Esophagus squamous epithelium (tissue), 5 donors: ENCODE measurements at places on chromosomes 2 and 18.

- DNase-seq = no peak
These were observed 90.1 kb upstream of the KLF7 start for GRCh38 chr2:207255565-207256470.

DNA sequence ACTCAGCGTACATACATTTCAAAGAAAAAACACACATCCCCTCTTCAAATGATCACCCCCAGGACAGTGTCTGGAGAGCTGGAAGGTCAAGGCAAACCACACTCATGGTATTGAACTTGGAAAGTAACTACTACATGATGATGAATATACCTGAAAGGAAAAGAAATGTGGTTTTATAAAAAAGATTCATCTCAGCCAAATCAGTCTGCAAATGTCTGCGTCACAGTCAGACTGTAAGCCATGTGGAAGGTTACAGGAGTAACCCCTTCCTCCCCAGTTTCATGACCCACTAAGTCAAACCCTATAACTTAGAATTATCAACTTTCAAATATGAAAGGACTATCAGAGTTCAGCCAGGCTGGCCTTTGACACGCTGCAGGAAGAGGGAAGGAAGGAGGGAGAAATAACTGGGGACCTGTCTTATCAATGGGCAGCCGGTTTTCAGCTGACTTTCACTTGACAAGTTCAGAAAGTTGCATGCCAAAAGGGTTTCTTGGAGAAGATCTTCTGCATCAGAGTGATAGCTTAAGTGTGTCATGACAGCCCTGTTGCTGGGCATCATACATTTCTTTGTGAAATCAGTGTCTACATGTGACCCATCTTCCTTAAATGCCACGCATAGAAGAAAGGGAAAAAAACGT lies 7.0 kb upstream of the BMP10 start:
- no peak for DNase-seq

DNA sequence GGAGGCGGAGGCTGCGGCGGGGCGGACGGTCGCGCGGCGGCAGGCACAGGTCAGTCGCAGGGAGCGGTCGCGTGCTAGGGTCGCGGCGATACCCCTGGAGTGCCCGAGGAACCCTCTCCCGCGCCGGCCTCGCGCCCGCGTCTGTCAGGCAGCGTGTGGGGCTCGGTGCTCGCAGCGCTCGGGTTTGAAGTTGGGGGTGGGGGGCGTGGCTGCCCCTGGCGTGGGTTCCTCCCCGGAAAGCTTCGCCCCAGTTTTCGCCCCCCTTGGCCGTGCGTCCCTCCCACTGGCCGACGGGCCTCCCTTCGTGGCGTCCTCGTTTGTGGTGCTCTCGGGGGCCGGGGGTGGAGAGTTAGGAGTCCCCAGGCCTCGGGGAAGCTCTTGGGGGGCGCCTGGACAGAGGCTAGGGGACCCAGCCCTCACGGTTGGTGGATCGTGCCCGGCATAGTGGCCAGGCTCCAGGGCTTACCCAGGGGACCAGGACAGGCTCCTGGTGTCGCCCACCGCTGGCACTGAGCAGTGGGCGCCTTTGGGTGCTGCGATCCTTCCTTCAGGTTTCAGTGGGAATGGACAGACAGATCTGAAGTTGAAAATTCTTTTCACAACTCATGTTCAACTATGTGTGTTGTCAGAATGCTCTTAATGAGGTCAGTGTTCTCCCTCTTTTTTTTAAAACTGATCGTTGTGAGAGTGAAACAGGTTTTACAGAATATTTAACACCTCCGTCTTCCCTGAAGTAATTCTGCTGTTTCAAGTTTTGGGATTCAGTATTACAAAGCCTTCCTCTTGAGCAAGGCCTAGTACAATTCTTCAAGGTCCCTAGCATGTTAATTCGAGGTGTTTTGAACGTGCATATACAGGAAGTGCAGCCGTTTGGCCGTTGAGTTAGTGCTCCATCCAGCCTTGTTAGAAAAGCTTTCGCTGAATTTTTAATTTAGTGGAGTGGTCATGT lies 604 bp downstream of the RALBP1 start:
- no peak for DNase-seq

- no peak for DNase-seq
These were observed 180.7 kb downstream of the NCK2 start for GRCh38 chr2:105925390-105925789.

DNA sequence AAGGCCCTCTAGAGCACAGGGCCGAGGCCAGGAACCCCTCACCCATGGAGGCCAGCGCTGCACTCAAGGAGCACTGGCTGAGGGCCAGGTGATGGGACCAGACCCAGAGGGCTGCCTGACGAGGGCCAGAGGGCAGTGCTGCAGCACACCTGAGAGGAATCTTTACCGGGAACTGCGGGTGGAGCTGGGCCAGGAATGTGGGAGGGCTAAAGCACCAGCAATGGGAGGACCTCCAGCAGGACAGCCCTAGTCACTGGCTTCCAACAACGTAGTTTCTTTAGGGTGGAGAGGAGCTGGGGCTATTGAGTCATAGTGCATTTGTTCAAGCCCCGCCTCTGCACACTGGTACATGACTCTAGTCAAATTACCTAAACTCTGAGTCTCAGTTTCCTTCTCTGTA lies 143.4 kb downstream of the TMEM17 start:
- no peak for DNase-seq

DNA sequence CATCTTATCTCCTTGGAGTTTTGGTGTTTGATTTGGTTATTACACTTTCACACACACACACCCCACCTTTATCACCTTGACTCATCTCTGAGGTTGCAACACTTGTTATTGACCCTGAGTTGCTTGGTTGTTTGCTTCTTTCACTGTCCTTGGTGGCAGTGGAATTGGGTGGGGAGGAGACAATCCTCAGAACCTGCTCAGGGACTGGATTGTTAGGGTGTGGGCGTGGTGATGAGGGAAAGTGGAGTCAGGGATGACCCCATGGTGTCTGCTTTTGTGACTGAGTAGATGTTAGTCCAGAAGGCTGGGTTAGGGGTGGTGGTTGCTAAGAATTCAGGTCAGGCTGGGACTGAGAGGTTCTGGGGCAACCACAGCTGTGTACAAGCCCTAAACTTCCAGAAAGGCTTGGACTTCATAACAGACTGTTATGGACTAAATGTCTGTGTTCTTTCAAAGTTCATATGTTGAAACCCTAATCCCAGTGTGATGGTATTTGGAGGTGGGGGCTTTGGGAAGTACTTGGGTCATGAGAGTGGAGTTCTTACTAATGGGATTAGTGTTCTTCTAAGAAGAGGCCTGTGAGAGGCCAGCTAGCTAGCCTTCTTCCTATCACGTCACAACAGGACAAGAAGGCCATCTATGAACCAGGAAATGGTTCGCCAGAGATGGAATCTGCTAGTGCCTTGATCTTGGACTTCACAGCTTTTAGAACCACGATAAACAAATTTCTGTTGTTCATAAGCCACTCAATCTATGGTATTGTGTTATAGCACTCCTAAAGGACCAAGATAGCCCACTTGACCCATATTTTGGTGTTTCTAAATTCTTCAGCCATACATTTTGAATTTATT lies 3.4 kb upstream of the DIS3L2 start:
- DNase-seq = no peak

GRCh38 chr18:78787751-78788150 lies 191.9 kb upstream of the SALL3 start:
- no peak for DNase-seq

DNA sequence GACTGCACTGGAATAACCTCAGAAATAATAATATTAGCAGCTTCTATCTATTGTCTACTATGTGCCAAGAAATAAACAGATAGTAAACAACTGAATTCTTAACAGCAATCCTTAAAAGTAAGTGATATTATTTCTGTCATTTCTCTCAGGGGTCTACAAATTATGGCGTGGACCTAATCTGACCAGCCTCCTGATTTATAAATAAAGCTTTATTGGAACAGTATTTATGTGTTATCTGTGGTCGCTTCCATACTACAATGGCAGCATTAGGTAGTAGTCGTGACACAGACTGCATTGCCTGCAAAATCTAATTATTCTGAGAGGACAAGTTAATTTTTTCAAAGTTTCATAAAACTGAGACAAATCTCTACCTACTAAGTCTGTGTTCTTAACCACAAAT lies 49.0 kb downstream of the SLC16A14 start:
- DNase-seq = no peak

DNA sequence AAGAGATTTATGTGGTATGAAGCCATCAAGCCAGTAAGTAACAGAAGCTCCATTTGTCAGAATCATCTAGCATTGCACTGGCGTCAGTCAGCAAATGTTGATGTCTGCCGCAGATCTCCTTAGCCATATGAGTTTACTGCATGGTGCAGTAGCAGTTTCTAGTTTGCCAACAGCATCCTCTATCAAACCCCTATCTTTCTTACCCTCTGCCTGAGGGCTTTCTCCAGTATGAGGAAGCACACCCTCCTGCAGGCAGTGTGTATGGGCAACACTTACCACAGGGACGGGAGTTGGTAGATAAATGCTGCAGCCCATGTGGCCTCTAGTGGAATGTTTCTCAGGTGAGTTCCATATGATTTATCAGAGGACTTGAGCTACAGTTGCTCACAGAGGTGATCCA lies 63.7 kb downstream of the EFEMP1 start:
- no peak for DNase-seq

- no peak for DNase-seq
These were observed 185.3 kb upstream of the SIX2 start for GRCh38 chr2:45194596-45194995.

DNA sequence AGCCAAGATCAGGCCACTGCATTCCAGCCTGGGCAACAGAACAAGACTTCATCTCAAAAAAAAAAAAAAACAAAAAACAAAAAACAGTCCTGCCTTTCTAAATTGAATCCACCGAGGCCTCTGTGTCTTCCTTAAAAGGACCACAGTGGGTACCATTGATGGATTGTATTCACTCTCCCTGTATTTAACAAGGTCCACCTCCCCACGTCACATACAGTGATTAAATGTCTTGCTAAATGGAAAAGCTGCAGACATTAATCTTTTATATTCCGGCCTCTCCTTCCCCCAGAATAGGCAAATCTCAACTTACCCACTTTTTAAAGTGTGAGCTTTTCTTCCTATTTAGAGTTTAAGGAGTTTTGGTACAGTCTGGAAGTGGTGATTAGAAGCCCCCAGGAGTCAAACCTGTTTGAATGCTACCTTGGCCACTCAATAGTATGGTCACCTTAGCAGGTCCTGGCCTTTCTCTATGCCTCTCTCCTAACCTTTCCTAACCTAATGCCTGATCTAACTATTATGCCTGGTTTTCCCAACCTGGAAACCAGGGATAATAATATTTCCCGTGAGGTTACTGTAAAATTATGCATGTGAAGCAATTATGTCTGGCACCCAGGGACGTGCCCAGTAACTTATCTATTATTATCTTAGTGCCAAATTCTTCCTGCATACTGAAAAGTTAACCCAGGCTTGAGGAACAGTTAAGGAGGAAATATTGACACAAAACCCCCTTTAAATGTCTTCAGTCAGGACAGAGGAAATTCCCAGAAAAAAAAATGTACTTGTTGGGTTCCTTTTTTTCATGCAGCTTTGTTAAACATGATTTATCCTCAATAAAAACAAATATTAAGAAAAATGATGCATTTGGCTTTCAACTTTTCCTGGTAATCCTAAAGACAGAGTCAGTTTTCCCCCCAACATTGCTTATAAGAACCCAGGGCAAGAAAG lies 3.1 kb downstream of the NFE2L2 start:
- no peak for DNase-seq

GRCh38 chr2:217103752-217104545 lies 244.1 kb upstream of the TNP1 start:
- no peak for DNase-seq

- no peak for DNase-seq
These were observed 11.6 kb upstream of the IER3IP1 start for GRCh38 chr18:47187721-47188120.

- no peak for DNase-seq
These were observed 262.2 kb downstream of the PHLPP1 start for GRCh38 chr18:62977512-62977911.

GRCh38 chr2:132568656-132569055 lies 101.3 kb downstream of the LYPD1 start:
- DNase-seq = no peak

- DNase-seq = no peak
These were observed 79.6 kb downstream of the ADD2 start for GRCh38 chr2:70688427-70688826.

GRCh38 chr18:54928236-54928635 lies 31.0 kb downstream of the CCDC68 start:
- no peak for DNase-seq

DNA sequence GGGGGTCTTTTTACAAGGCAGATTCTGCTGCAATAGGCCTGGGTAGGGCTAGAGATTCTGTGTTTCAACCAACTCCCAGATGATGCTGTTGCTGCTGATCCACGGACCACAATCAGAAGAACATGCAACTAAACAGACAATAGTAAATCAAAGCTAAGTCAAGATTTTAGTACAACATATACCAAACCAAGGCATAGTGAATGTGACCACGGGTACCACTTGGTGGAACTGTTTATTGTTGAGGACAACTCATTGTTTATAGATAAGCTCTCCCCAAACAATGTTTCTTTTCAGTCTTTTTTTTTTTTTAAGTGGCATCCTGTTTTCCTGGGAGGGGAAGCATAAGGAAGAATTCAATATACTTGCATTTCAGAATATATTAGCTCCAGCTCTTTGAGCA lies 36.0 kb upstream of the DARS1 start:
- no peak for DNase-seq

GRCh38 chr2:118380915-118381653 lies 292.8 kb downstream of the INSIG2 start:
- no peak for DNase-seq

- no peak for DNase-seq
These were observed 108.5 kb downstream of the CDCA7 start for GRCh38 chr2:173462892-173463840.

DNA sequence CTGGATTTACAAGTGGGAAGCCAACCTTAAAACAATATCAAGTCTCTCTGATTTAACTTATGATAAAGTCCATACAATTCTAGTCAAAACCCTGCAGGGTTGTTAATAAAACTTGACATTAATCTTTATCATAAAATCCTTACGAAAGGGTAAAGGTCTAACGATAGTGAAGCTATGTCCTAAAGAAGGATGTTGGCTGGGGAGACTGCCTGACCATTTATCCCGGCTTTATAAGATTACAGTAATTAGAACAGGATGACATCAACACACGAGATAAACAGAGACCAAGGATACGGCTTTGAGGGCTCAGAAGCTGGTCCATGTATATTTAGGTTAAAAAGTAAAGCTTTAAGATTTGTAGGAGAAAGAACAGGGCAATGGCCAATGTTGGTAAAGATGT lies 189.0 kb upstream of the COPS8 start:
- DNase-seq = no peak

GRCh38 chr2:205001300-205001966 lies 456.2 kb downstream of the PARD3B start:
- no peak for DNase-seq

GRCh38 chr2:34105006-34105767 lies 506.1 kb upstream of the FAM98A start:
- DNase-seq = no peak
